ENCODE measurements at places on chromosomes 2 and 18. TPM values are rescaled to one million over a fixed set of nuclear protein-coding genes. Genes with fewer than 3 reads are reported as not detected.
A peak's percentile ranks its signal among the peaks of the same experiment; 100 is the strongest.

FOXD4L1 gene
- total RNA-seq = 0.16 TPM

CREB1 gene
- 88.7 TPM for total RNA-seq

SERPINB11 gene
- not detected for total RNA-seq

DNA sequence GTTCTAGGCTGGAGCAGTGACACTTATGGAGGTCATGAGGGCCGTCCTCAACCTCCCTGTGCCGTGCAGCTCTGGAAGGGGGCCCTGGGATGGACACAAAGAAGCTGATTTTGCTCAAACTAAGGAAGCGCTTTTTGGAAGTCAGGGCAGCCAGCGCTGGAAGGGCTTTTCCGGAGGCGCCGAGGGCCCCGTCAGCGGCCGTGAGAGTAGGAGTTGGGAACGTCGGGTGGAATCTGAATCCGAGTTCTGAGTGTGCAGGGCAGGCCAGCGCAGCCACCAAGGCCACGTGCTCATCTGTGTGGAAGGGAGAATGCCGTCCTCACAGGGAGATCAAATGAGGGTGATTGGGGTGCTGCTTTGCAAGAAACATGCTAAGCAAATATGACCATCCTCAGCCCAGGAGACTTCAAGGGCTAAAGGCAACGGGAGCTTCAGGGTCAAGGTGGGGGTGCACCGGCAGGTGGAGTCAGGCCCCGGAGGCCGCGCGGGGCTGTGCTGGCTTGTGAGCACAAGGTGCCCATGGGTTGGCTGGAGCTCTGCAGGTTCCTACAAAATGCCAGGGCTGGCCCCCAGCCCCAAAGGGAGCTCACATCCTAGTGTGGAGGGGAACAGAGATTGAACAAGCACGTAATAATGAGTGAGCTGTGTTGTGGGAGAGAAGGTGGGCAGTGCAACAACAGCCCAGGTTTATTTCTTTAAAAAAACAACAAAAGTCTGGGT lies 70.4 kb upstream of the HPCAL1 start:
- DNase-seq = peak; percentile 55

GRCh38 chr2:170742896-170743529 lies 27.2 kb upstream of the ERICH2 start:
- DNase-seq = no peak

DNA sequence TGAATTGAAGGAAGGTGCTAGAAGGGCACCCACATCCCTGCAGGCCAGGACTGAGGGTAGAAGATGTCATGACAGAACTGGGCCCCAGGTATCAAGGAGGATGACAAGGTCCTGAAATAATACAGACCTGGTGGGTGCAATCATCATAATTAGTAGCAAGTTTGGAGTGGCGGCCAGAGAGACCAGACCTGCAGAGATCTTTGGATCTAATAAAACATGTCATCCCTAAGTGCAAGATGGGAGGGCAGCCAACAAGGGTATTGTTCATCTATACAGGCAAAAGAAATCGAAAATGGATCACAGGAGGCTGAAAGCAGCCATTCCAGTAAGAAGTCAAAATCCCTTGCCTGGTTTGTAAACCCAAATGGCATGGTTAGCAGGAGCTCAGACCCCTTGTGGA lies 111.3 kb upstream of the BOD1L2 start:
- no peak for DNase-seq

- DNase-seq = peak; percentile 77
These were observed 6.8 kb downstream of the SCTR start for GRCh38 chr2:119517433-119517832.

GRCh38 chr2:112751451-112752197 lies 12.8 kb downstream of the CKAP2L start:
- no peak for DNase-seq

- DNase-seq = no peak
These were observed 839.6 kb downstream of the TSN start for GRCh38 chr2:122595065-122595464.

GRCh38 chr2:14136030-14136429 lies 496.5 kb upstream of the LRATD1 start:
- DNase-seq = no peak

GRCh38 chr18:50582500-50582899 lies 22.6 kb downstream of the MAPK4 start:
- DNase-seq = no peak

DNA sequence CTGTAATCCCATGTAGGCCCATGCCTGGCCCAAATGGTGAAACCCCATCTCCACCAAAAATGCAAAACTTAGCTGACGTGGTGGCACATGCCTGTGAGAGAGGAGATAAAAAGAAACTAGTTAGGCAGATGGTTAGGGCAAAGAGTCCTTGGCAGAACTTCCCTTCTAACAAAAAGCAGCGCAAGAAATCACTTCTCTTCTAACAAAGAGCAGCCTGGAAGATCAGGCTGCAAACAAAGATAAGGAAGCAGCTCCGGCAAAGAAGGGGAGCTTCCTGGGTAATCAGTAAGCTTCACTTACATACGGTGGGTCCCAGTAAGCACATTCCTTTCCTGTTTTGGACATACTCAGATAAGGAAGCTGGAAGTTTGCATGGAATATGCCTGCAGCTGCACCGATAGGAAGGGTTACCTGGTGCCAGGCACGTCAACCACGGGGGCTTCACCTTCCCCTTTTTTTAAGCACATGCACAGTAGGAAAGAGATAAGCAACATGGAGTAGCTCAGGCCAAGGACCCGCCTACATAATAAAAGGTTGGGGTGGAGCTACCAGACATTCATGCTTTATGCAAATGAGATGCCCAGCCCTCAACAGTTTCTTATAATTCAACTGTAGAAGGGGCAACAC lies 61.0 kb upstream of the SLC25A52 start:
- DNase-seq = no peak

DNA sequence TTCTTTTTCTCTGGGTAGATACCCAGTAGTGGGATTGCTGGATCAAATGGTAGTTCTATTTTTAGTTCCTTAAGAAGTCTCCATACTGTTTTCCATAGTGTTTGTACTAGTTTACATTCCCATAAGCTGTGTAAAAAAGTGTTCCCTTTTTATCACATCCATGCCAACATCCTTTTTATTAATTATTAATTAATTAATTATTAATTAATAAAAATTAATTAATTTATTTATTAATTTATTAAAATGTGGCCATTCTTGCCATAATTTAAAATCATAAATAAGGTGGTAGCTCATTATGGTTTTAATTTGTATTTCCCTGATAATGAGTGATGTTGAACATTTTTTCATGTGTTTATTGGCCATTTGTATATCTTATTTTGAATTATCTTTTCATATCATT lies 234.3 kb upstream of the FBXO11 start:
- DNase-seq = no peak

DNA sequence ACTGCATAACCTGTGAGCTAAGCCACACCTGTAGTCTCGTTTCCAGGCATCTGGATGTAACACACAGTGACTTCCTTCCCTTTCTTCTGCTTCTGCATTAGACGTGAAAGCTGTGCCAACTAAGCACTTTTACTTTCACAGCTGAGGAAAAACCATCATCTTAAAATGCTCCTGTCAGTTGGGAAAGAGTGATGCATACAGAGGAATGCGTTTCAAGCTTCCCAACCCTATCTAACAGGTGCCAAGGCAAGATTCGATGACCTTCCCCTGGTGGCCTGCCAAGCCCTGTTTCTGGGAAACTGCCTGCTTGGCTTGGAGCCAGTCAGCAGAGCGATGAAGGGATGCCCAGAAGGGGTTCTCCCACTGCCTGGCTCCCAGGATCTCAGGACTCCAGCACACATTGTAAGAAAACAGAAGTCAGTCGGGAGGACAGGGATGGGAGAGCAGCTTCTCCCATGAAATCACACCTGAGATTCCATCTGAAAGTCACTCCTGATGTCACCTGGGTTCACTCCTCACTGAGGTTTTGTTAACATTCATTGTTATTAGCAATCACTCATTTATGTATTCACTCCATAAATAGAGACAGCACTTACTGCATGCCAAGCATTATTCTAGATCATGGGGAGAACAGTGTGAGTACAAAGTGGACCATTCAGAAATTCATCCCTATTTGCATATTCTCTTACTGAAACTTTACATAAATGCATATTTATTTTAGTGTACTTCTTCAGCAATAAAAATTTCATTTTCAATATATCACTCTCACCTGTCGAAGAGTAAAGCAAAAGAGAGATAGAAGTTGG lies 64.1 kb downstream of the DTNA start:
- peak; percentile 55 for DNase-seq

GRCh38 chr2:223166983-223167650 lies 115.1 kb downstream of the KCNE4 start:
- DNase-seq = no peak

- DNase-seq = no peak
These were observed 238.8 kb upstream of the DPP10 start for GRCh38 chr2:114203679-114204078.

DNA sequence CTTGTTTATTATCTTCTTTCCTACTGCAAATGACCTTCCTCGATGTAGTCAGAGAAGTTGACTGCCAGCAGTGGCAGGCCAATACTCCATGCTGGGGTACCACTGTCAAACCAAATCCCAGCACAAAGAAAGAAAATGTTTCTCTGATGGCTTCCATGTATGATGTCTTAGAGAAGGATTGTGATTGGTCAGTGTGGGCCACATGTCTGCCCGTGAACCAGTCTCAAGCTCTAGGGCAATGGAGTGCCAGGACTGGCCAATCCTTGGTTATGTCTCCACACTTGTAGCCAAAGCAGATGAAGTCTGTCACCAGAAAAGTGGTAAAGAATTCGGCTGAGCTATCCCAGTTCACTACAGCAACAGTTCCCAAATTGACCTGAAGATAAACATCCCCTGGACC lies 17.6 kb upstream of the SMAD4 start:
- no peak for DNase-seq

DNA sequence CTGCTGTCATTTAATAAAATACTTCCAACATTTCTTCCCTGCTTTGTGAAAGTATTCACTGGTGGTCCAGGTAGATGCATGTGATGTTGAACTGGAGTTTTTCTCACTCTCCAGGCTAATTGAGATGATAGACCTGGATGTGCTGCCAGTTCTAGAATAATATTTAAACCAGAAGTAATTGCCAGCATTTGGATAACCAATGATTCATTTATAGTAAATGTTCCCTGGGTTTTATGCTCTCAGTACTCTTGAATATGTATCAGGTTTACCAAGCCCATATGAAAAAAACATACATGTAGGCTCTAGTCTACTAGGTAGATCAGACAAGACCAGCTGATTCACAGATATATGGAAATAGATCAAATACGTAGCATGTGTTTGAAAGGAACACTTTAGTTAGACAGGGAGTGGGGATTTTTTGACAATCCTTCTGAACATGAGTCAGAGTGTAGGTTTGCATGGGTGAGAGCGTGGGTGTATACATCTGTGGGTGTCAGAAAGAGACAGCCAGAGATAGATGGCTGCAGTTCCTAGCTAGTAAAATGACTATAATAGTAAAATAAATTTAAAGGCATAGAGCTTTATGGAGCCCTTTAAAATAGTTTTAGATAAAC lies 115.1 kb downstream of the NAB1 start:
- no peak for DNase-seq

- no peak for DNase-seq
These were observed 272.9 kb downstream of the SLC8A1 start for GRCh38 chr2:40178971-40179370.
